HS-5 (cell line): ENCODE measurements at places on chromosomes 11 and 22.

DNA sequence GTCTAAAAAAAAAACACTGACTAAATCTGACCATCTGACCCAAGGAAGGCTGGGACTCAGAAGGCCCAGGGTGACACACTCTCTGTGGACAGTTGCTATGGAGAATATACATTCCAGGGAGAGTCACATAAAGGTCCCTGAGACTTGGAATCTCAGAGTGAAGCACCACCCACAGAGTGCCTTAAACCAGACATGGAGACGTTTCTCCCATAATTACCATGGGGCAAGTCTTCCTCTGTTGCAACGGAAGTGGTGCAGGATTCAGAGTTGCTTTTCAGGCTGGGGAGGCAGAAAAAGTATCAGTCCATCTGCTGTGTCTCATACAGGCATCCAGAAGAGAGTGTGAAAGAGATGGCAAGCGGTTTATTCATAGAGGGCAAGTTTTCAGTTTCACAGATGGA lies 58.7 kb upstream of the SLN start:
- peak; percentile 34 for DNase-seq

- DNase-seq: no peak
These were observed 6.4 kb upstream of the FOSL1 start for GRCh38 chr11:65906602-65907001.

- no peak for DNase-seq
These were observed 40.2 kb downstream of the DIXDC1 start for GRCh38 chr11:111977146-111978027.

GRCh38 chr11:36365907-36366306 lies 69.8 kb downstream of the PRR5L start:
- DNase-seq: no peak

- no peak for DNase-seq
These were observed 53.2 kb downstream of the IRAG1 start for GRCh38 chr11:10640308-10640707.

DNA sequence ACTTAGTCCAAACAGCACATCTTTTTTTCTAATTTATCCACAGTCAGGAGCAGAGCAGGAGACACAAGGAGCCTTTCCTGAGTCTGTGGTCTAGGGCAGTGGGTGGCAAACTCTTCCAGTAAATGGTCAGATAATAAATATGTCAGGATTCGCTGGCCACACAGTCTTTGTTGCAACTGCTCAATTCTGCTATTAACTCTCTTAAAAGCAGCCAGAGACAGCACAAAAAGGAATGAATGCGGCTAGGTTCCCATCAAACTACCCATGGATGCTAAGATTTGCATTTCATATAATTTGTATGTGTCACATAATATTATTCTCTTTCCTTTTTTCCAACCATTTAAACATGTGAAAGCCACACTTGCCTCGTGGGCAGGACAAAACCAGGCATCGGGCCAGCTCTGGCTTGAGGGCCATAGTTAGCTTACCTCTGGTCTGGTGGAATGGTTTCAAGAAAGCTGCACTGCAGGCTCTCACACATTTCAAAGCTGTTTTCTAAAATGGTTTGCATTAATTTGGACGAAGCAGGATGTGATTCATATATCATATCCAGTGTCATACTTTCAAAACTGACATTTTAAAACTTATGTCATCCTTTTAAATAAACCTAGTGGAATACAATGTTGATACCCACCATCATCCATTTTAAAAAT lies 64.7 kb upstream of the CD5 start:
- DNase-seq: peak; percentile 28

DNA sequence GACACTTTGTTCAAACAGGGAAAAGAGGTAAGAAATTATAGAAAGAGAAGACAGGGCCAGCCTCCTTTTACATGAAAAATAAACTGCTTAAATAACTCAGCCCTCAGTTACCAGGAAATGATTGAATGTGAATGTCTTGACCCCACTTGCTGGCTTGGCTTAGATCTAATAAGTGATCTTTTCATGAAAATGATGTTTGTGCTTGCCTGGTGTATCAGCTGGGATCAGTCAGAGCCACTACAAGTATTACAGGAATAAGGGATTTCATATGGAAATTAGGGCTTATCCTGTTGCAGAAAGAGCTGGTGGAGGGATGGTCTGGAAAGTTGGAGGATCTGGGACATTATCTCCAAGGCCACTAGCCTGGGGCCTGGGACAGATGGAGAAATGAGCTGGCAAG lies 51.8 kb downstream of the COMMD9 start:
- no peak for DNase-seq

- DNase-seq: no peak
These were observed 321.6 kb downstream of the GRM5 start for GRCh38 chr11:88744140-88744539.

- DNase-seq: no peak
These were observed 1.1 kb downstream of the KCNQ1 start for GRCh38 chr11:2445746-2446551.

DNA sequence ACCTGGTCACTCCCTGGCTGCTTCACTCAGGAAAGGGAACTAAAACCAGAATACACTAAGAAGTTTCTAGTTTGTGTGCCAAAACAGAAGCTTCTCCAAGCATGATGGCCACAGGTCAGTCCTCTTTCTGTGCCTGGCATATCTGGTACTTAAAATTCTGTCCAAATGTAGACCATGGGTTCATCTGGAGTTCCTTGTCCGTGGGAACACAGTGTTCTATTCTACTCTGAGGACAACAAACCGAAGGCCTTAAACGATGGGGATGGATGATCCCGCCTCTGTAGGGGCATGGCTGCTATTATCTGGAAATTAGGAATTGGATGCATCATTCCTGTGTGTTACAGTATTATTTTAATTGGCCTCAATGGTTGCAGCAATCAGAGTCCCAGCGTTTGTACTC lies 6.1 kb upstream of the DLAT start:
- no peak for DNase-seq

DNA sequence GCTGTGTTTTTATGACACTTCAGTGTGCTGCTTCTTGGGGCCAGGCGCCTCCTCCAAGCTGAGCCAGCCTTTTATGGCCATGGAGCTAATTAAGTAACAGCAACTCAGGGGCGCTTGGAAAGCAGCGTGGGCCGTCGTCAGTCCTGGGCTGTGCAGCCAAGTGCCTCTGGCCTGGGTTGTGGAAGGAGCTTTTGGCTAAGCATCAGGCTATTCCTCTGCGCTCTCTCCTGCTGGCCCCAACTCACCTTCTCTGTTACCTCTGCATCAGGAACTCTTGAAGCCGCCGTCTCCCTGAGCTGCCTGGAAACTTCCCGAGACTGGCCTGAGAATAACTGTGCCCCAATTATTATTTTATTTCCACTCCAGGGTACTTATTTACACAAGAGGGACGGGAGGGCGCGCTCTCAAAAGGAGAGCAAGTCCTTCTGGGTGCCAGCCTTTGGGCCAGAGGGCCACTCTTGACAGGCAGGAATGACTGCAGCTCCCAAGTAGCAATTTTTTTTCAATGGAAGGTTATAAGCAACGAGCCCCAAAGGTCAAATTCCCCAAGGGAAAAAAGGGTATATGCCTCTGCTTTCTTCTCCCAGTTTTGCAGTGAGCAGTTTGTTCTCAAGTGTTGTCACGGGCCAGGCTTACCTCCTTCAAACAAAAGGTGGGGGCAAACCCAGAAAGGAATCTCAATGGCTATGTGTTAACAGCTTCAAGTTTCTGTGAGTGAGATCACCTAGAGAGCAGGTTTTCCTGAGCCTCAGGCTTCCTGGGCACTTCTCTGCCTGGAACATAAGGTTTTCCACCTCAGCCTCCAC lies 38.5 kb upstream of the NAV2 start:
- no peak for DNase-seq
